ENCODE measurements at places on chromosomes 2 and 18. TPM values are rescaled to one million over a fixed set of nuclear protein-coding genes. Genes with fewer than 3 reads are reported as not detected.
A peak's percentile ranks its signal among the peaks of the same experiment; 100 is the strongest.

The RAB6C gene
- 2.4 TPM for total RNA-seq

The CFAP53 gene
- total RNA-seq: 4.7 TPM

The MC4R gene
- total RNA-seq: not detected

DNA sequence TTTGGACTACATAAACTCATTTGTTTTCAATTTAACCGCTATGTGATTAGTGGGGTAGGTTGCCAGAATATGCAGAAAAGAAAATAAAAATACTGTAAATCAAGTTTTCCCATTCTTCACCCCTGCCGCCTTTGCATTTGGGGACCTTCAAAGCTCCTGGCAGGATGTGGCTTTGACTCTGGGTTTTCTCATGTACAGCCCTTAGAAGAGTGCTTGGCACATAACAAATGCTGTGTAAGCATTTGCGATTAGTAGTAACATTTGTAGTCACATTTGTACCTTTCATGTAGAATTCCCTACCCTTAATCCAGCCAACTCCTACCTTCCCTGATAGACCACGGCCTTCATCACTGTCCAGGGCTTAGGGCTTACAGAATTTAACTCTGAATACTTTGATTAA is 262.6 kb downstream of the MREG start:
- no peak for DNase-seq

- DNase-seq: no peak
Measured at GRCh38 chr2:147501968-147502367, 342.9 kb upstream of the ACVR2A start.

- peak; percentile 44 for DNase-seq
Measured at GRCh38 chr2:25314514-25315315, 27.0 kb downstream of the DNMT3A start.
